ENCODE measurements at places on chromosomes 11 and 22.

DNA sequence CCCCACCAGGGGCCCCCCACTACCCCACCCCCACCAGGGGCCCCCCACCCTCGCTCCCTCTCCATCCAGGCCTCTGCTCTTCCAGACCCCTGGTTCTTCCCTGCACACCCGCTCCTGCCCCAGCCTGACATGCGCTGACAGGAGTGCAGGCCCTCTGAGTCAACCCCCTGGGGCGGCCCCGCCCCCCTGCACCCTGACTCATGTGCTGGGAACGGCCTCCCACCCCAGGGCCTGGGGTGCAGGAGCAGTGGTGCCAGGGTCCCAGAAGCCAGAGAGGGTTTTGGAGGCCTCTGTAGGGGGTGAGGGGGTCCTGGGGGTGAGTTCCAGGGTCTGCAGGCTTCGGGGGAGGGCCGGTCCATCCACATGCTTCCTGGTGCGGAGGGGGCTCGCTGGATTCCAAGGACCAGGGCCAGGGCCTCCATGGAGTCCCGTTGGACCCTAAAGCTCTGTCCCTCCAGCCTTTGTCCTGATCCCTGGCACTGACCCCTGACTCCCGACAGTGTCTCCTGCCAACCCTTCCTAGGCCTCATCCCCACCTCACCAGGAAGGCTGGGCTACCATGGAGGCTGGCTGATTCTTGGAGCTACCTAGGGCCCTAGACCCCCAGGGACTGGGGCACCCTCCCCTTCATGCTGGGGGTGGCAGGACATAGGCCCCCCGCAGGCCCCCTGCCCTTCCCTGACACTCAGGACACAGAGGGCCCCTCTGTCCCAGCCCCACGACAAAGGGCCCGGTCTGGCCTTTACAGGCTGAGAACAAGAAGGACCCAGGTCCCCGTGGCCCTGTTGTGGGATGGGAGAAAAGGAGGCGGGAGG, 583 bp upstream of the PKP3 start:
- DNase-seq, result no peak

DNA sequence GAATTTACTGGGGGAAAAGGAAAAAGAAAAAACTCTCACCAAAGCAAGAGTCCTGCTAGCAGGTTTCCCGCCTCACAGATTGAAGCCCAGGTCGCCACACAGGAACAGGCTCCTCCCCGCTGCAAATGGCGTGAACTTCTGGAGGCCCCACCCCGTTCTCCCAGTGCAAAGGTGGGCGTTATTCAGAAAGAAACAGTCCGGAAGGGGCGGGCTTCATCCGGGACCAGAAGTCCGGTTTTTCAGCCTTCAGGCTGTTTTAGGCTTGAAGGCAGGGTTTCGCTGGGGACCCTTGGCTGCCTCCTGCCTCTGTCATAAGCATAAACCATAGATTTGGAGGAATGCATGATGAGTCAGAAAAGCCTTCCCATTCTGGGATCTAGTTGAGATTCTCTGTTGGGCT, 148.3 kb upstream of the POU2AF2 start:
- DNase-seq, result no peak

DNA sequence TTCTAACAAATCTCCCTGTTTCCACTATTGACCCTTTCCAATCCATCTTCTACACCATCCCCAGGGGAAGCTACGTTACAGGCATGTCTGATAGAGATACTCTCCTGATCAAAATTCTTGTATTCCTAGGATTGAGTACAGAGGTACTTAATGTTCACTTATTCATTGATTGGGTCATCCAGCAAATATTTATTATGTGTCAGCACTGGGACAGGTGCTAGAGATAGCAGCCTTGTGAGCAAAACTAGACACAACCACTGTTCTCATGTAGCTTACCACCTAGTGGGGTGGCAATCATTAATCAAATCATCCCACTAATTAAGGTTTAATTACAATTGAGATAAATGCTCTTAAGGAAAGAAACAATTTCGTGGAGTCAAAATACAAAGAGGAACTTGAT, 9.4 kb upstream of the RTCB start:
- DNase-seq, result no peak

- no peak for DNase-seq
Observed at GRCh38 chr11:20353829-20354434, 9.6 kb upstream of the HTATIP2 start.

DNA sequence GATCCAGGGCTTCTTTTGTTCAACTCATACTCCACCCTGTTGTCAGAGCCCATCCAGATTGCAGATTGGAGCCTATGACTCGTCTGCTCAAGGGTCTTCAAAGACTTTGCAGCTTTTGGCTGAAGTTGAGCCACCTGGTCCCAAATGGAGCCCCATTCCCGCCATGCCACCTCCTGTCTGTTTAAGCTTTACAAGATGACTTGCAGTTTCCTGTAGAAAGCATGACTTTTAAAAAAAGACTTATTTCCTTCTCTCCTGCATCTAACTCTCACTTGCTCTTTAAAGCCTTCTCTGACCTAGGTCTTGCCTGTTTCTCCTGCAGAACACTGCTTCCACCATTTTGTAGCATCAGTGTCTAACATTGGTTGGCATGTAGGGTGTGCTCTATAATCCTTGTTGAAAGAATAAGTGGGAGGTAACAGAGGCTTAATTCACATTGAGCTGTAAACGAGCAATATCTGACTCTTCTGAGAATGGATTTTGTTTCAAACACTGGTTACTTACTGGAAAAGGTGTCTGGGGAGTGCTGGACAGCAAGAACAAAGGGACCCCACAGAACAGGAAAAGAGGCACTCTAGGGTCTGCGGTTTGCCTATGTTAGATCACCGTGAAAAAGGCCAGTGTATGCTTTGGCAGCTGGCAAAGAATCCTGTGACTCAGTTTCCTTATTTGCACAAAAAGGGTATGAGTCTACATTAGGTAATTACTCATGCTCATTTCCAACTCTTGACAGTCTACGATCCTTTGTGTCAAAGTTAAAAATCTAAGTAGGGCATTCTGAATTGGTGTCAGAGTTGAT, 30.3 kb downstream of the NF2 start:
- DNase-seq, result no peak

DNA sequence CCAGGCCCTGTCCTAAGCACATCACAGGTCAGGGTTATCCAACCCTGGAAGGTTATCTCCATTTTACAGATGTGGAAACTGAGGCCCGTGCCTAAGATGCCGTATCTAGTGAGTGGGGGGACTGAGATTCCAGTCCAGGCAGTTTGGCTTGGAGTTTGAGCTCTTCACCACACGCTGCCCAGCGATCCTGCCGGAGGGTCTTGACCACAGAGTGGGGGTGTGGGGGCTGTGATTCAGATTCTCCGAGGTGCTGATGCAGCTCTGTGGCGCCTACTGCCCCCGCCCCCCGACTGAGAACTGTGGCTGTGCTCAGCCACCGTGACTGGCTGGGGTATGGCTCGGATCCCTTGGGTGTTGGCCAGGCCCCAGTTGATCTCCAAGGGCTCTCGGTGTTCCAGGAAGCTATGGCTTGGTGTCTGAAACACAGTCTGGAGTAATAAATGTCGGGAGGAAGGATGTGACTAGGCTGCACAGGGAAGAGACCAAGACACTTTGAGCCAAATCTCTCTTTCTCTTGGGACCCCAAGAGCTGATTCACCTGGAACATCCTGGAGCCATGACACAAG, 60.6 kb upstream of the RASD2 start:
- DNase-seq, result no peak

DNA sequence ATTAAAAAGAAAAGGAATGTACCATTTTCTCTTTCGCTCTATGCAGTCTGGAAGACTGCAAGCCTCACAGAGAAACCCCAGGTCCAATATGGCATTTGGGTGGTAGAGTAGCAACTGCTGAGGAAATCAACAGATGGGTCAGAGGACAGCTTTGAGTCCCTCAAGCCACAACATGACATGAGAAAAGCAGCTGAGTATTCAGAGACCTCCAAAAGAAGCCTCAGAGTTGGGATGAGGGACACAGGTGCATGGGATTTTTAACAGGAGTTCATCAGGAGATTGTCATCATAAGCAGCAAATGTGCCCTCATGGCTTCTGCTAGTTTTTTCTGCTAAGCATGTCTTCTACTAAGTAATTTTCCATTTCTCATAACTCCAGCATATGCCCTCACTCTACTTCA, 111.6 kb downstream of the BLID start:
- DNase-seq, result no peak

DNA sequence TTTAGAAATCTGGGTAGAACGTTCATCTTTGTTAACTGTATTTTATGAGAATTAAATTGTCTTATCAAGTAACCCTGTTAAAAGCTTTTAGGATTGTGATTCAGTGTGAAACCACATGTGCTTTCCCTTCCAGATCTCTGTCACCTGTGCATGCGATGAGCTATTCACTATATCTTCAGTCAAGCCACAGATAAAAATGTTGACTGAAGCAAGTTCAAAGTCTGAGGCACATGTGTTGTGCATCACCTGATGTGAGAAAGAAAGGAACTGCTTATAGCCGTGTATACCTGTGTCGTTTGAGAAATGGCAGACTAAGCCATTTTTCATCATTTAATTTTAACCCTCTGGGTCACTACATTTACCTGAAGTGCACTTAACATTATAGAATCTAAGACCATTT, 1088.9 kb upstream of the TENM4 start:
- no peak for DNase-seq

DNA sequence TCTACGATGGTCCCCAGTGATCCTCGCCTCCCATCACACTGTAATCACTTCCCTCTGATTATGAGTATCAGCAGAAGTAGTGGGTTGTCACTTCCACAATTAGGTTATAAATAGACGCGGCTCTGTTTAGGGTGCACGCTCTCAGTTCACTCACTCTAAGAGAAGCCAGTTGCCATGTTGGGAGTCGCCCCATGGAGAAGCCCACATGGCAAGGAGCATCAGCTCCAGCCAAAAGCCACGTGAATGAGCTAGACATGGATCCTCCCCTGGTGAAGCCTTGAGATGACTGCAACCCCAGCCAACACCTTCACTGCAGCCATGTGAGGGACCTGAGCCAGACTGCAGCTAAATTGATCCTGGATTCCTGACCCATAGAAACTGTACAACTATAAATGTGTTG, 26.4 kb upstream of the MYOD1 start:
- no peak for DNase-seq

GRCh38 chr11:57938351-57938750, 85.3 kb upstream of the OR9Q1 start:
- no peak for DNase-seq

Data from stimulated activated CD8-positive, alpha-beta memory T cell treated with anti-CD3 and anti-CD28 coated beads, Interleukin-7, amount 100 ng/mL, for 24 hours (primary cell).